Activated T-helper 9 cell treated with anti-CD3 and anti-CD28 coated beads, Interleukin-2, amount 50 U/mL, for 16 hours (primary cell): ENCODE measurements at places on chromosomes 4 and X.

DNA sequence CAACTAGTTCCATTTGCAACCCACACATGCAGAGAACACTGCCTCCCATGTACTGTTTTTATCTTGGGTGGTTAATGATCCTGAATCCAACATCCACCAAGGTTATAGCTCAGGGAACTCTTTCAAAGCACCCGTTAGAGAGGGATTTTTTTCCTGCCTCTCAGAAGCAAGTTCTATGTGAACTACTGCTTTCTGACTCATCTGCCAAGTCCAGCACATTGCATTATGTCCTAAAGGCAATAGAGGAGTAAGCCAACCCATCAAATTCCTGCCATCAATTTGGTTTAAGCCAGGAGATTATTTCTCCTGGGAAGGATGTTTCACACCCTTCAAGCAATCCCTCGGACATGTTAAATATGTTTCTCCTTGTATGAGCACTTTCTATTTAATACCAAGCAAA is 334.5 kb downstream of the GASK1B start:
- no peak for DNase-seq

DNA sequence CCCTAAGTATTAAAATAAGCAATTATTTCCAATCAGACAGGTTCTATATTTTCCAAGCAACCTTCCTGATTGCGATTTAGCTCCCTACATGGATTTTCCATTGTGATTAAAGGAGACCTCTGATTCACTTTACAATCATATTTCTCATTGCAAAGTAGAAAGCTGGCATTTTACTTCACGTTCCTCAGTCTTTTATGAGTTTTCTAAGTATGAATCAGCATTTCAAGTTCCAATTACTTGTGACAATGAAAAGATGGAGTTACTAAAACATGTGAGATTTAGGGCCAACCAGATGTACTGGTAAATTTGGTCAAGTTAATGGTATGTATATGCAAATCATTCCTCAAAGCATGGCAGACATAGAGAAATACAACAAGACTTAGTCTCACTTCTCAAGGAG is 206.2 kb downstream of the KCNIP4 start:
- no peak for DNase-seq

DNA sequence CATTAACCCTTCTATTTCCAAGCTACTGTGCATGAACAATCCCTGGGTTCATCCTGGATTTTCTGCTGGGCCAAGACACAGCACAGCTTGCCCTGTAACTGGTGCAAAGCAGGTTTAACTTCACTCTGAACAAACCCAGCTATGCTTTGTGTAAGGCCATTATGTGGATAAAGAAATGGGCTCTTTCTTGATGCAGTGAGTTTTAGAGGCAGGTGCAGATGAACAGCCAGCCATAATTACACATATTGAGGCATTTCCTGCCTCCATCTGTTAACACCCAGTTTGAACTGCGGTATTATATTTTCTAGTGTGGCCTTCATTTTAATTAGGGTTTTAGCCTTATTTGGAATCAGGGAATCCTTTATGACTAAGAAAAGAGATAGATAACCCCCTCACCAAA is 68.7 kb upstream of the ARX start:
- no peak for DNase-seq

DNA sequence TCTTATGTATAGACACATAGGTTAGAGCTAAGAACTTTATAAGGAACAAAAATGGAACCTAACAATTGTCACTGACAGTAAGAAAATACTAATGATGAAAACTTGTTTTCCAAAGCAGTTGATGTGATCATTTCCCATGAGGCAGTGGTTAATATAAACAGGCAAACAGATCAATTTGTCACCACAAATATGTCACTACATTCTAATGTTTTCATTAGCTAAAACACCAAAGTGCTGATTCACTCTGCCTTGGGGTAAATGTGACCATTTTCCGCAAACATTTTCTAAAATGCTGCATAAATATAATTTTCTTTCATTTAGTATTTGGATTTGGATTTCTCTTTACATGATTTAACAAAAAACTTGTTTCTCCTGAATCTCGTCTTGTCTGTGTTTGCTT is 408.9 kb upstream of the CTSO start:
- DNase-seq: no peak

DNA sequence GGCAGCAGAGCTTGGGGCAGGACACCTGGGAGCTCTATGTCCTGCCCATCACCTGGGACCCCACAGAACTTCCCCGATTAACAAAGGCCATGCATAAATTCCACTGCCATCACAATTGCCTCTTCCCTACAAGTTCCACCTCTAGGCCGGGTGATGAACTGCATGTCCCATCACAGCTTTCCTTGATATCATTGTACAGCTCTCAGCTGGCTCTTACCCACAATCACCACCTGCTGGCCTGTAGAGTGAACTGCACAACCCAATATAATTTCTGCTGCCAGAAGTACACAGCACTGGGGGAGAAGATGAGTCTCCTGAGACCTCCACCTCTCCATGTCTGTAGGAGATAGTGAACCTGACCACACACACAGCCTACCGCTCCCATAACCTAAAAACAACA is 285.0 kb upstream of the AADAT start:
- DNase-seq: no peak

GRCh38 chrX:70252491-70252890 is 7.5 kb downstream of the P2RY4 start:
- DNase-seq: no peak

GRCh38 chr4:21469438-21470300 is 478.9 kb downstream of the KCNIP4 start:
- no peak for DNase-seq

DNA sequence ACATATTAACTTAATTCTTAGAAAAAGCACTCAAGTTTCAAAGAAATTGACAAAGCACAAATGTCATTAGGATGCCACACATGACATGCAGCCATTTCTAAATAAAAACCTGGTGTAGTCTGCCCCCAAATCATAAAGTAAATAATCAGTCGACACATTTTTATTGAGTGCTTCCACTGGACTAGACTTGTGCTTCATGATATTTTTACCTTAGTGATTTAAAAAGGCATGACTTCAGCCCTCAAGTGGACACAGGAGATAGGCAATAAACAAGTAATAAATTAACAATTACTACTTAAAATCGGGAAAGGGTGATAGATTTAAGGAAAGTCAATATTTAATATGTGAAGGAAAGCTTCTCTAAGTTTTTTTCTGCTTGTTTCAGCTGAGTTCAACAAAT is 7.6 kb downstream of the TRAM1L1 start:
- no peak for DNase-seq

DNA sequence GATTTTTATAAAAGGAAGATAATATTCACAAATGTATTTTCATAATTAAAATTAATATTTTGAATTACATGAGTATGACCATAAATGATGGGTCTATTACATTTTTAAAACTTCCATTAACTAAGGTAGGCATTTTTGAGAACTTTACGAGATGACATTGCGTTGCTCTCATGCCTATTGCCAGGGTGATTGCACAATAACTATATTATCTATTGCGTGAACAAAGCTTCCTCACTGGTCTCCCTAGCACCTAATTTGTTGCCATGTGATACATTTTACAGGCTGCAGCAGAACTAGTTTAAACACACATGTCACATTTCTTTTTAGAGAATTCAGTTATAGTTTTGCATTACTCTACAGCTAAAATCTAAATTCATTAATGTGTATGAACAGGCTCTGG is 289.7 kb upstream of the GRID2 start:
- DNase-seq: no peak

- no peak for DNase-seq
Observed at GRCh38 chrX:125757794-125758564, 408.1 kb downstream of the DCAF12L2 start.

DNA sequence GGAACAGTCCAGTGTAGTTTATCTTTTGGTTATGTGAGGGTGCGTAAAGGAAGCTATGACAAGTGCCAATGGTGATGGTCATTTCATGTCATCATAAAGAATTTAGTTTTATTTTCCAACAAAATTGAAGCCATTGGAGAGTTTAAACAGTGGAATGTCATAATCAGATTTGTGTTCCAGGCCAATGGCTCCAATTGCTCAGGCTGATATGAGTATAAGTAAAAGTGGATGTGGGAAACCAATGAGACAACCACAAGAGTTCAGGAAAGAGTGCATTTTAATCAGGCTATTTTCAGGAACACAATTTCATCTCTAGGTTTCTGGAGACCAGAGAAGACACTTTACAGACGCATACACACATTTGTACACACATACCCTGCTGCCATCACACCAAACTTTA is 20.7 kb downstream of the SPANXC start:
- DNase-seq: no peak

DNA sequence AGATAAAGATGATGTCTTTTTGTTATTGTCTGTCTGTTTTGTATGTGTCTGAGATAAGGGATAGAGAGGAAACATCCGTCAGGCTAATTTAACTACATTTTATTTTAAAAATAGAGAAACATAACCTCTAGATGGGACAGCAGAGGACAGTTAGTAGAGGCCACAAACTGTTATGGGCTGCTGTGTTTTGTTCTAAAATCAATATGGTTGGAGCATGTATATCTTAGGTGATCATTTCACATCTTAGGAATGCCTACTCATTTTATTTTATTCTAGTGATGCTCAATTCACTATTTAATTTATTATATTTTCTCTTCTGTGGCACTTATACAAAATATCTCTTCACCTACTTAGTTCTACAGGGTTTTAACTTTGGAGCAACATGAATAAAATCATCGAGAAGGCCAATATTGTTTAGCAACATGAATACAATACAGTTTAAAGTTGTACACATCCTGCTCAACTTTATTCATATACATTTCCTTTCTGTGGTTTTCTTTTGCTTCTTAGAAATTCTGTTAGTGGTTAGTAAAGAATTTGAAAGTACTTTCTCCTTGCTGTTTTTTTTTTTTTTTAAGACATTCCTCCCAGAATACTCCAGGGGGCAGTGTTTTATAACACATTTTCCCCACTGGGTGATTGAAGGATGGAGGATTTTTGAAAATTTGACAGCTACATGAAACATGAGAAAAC is 392.9 kb downstream of the UNC5C start:
- DNase-seq: no peak

DNA sequence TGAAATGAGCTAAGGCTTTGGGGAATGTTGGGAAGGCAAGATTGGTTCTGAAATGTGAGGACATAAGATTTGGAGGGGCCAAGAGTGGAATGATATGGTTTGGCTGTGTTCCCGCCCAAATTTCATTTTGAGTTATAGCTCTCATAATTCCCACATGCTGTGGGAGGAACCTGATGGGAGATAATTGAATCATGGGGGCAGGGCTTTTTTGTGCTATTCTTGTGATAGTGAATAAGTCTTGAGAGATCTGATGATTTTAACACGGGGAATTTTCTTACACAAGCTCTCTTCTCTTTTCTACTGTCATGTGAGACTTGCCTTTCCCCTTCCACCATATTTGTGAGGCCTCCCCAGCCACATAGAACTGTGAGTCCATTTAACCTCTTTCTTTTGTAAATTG is 157.6 kb upstream of the C1QTNF7 start:
- DNase-seq: no peak

DNA sequence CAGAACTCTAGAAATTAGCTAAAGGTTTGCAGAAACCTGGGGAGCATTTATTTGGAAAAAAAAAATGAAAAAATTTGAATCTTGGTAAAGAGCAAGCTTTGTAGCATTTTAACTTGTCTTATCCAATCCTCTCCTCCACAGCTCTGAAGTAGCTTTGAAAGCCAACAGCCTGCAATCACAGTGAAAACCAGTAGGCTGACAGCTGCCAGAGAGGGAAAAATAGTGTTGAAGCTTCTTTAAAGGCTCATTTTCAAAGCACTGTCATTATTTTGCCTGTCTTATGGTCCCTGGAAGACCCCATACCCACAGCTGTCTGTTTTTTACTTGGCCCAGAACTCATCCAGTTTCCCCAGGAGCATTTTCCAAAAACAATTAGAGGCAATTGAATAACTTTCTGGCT is 230.8 kb upstream of the EDNRA start:
- DNase-seq: no peak

GRCh38 chrX:3415011-3415410 is 68.6 kb upstream of the MXRA5 start:
- DNase-seq: no peak

DNA sequence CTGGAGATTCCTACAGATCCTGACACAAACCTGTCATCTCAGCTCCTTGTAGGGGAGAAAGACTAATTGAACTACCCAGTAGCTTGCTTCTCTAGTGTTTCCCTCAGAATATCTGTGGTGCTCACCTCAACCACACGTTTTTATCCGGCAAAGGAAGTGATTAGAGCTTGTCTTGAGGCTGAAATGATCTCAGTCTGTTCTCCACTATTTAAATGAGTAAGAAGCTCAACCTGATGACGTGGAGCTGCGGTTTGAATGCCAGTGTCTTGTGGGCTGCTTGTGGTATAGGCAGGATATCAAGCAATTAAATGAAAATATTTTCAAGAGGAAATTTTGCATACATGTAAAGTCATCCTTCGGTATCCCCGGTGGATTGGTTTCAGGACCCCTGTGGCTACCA is 270.2 kb downstream of the TLL1 start:
- no peak for DNase-seq

GRCh38 chrX:46326161-46326560 is 219.1 kb downstream of the ZNF674 start:
- DNase-seq: no peak

DNA sequence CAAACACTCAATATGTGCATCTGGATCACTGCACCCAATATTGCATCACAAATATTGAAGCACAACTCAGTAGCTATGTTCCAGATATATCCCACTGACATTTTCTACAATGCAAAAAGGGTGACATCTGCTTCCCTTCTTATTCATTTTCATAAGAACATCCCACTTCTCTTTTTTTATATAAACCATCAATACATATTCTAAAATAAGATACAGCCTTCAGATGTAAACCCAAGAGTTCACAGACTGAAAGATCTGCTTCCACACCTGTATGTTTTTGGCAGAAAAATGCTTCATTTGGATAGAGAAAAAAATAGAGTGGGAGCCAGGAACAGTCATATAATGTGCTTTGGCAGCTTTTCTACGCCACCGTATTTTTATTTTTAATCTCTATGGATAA is 815.6 kb upstream of the ADGRL3 start:
- DNase-seq: no peak

GRCh38 chrX:150863191-150863590 is 35.3 kb downstream of the CD99L2 start:
- no peak for DNase-seq

DNA sequence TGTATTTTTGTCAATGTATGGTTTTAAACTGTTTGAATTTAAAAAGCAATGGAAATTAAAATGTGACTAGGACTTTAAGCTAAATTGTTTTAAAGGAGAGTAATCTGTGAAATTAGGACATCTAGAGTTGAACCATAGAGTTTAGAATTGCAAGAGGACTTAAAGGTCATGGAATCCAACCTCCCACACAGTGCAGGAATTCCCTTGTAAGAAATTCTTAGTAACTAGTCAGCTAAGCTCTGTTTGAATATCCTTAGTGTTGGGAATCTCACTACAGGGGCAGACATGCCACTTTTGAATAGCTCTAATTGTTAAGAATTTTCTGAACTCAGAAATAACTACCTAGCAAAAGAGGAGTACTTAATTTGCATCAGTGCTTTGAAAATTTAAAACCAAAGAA is 292.9 kb downstream of the IL1RAPL1 start:
- DNase-seq: no peak

DNA sequence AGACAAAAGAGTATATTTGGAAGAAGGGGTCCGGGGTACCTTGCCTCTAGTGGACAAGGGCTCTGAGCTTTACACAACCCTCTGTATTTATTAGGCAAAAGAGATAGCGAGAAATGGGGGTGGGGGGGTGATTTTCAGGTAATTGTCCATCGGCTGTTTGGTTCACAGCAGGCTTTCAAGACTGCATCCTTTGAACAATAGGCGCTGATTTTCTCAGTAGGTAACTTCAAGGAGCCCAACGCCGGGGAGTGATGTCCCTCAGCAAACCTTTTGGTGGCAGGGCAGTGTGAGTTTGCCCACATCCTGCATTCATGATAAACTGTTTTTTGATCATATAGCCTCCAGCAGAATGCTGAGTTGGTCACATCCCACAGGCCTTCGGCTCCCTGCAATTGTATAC is 61.6 kb downstream of the KDM5C start:
- no peak for DNase-seq
